ENCODE measurements at places on chromosomes 5 and 9.

GRCh38 chr5:78903861-78904260 is 81.2 kb downstream of the ARSB start:
- no peak for DNase-seq

GRCh38 chr9:31573561-31573960 is 810.9 kb upstream of the ACO1 start:
- DNase-seq: no peak

- no peak for DNase-seq
Measured at GRCh38 chr5:177353093-177353492, 1.6 kb upstream of the LMAN2 start.

- DNase-seq: no peak
Measured at GRCh38 chr9:69168709-69169217, 5.3 kb upstream of the TJP2 start.

DNA sequence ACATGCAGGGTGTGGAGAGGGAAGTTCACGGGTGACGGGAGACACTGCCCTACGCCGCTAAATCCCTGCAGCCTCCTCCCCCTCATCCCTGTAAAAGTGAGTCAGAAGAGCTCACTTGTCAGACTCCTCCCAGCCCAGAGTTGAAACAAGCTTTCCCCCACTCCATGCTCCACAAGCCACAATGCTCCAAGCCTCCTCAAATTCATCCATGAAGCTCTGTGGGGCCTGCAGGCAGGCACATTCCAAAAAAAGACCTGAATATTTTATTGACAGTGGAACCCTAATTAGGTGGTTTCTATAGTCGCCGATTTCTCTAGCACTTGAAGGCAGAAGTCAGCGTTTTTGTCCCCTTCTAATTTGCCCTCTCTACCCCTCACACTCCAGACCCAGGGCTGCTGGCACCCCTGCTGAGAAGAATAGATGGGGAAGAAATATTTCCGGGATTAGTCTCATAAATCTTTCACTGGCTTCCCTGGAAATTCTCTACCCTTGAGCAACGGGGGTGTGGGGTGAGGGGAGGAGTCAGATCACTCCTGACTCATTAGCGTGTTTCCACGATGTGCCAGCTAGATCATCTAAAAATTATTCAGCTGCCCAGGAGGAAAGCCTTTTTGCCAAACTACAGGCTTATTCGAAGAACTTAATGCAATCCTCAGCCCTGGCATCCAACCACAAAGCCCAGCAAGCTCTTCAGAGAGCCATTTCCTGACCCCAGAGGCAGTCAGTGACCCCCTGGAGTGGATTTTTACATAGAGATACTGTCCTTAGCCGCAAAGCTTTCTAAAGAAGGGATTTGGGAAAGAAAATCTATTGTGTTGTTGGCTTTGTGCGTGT is 97.1 kb downstream of the ENC1 start:
- DNase-seq: peak; percentile 76

Measured in keratinocyte (primary cell).